ENCODE measurements at places on chromosomes 3 and 15.

DNA sequence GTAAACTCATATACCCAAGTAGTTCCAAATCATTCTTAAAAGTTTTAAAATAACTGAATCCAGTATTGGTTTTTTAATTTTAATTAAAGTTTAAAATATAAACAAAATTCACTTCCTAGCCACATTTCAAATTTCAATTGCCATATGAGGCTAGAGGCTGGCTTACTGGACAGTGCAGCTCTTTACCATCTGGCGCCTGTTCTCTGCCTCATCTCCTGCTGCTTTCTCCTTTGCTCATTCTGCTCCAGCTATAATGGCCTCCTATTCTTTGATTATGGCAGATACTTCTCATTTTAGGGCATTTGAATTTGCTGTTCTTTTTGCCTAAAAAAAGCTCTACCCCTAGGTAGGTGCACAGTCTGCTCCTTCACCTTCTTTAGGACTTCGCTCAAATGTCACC, 19.1 kb downstream of the ARMC8 start:
- no peak for DNase-seq

DNA sequence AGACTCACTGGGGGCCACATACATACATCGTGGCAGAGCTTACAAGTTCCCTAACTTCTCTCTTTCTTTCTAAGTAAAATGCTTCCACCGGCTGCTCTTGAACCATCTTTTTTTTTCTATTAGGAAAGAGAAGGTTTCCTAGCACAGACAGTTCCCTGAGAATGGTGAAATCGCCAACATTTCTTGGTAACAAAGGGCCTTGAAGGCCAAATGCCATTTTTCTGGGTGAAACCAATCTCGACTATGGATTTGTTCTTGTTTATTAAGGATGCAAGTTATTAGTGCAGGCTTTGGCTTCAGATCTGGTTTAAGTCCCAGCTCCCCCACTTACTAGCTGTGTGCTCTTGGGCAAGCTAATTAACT, 3.0 kb downstream of the LMCD1 start:
- DNase-seq, result no peak

DNA sequence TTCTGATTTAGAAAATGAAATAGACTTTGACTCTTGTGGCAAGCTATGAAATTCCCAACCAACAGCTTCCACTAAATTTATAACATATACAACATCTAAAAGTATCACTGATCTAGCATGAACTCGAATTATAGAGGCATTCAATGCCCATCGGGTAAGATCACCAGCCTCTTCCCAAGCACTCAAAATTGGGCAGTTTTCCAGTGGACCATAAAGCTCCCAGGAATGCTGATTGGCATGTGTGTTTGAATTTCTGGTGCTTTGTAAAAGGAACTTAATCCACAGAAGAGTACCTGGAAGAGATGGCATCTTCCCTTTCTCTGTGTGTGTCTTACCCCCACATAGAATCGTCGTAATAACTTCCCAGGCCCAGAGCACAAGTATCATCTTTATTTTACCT, 10.0 kb downstream of the LRTM1 start:
- no peak for DNase-seq

- DNase-seq, result no peak
These were observed 21.3 kb downstream of the EFCC1 start for GRCh38 chr3:129022114-129023007.

DNA sequence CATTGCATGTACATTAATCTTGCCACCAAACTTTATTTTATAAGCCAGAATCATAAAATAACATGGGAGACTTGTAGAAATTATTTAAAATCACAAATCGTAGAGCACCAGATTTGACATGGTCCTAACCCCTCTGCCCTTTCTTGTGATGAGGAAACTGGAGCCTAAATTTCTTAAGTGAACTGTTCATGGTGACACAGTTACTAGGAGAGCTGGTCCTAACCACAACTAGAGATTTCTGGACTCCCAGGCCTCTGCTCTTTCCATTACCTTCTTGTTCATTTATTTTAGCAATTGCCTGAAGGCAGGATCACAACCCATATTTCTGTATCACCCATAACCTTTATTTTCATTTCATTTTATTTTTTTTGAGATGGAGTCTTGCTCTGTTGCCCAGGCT, 352.5 kb downstream of the LPP start:
- DNase-seq, result no peak

DNA sequence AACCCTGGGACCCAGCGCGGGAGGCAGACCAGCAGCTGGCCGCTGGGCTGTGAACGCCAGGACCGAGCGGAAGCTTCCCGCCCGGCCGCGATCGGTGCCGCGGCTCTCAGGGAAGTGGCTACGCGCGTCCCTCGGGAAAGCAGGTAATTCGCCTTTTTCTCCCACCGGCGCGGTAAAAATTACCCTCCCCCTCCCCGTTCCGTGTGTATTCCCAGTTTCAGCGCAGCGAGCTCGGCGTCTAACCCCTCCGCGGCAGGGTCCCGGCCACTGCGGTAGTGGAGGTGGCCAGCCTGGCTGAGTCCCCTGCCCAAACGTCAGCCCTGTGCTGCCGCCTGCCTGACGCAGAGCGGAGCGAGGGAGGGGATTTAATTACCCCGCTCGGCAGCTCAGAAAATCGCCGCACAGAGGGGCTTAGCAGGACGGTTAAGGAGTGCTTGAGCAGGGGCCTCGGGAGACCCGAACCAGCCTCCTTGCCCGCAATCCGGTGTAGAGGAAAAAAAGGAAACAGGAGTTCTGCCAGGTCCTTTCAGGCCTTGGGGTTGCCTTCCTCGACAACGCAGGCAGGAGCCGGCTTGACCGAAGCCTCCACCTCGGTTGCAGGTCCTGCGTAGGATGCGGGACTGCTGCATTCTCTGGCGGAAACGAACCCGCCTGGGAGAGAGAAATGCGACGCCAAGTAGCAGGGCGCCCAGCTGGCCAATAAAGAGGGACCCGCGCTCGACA, 2.9 kb downstream of the GATA2 start:
- DNase-seq, result no peak

DNA sequence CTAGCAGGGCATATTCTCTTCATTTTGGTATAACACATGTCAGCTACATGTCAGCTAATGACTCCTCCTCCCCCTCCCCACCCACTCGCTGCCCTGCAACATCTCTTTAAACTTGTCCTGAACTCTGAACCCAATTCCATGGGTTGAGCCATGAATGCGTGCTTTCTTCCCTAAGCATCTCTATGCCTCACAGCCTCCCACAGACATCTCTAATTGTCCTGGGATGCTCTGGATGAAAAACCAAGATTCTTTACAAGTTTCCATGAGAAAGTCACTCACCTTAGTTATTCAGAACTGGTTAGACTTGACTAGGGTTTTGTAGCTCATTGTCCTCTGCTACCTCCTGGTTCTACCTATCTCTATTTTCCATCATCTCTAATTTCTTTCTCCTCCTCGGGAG, 629.1 kb downstream of the TBL1XR1 start:
- DNase-seq, result no peak

DNA sequence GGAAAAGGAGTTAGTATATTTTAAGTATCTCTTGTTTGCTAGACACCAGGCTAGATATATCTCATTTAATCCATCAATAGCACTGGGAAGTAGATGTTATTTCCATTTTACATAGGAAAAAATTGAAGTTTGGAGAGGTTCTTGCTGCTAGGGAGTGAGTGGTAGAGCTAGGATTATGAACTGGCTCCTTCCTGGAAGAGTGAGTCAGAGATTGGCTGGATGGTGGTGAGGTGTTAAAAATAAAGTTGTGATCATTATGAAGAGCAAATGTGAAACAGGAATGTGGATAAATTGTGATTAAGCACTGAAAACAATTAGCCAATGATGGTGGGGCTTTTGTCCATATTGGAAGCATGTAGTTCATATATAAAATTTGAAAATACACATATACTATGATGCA, 234.2 kb downstream of the WNT5A start:
- DNase-seq, result no peak

DNA sequence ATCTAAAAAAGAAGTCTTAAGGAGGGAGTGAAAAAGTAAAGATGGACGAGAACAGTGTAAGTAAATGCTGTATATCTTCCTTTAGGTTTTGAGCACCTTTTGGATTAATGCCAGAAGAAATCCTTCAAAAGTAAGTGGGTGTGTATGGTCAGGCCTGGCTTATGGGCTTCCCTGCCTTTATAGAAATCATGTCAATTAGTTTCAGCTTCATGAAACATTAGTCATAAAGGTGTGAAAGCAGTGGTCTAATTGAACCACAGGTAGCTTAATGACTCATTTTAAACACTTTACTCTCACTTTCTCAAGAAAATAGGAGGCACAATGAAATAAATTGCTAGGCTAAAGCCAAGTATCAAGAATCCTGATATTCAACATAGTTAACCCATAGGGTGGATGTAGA, 467.4 kb upstream of the DPPA4 start:
- peak; percentile 66 for DNase-seq
